ENCODE measurements at places on chromosomes 2 and 18. TPM values are rescaled to one million over a fixed set of nuclear protein-coding genes. Genes with fewer than 3 reads are reported as not detected.

- no peak for DNase-seq
- H3K27me3 ChIP-seq, result peaks cover 14% of the 10 kb centered on the region
- no peak overlapping the region for H3K27ac ChIP-seq
- H3K36me3 ChIP-seq, result no peaks in the 10 kb centered on the region
- no peaks in the 10 kb centered on the region for H3K4me1 ChIP-seq
- no peak overlapping the region for H3K4me3 ChIP-seq
Observed at GRCh38 chr18:48164116-48164515, 233.7 kb upstream of the SMAD2 start.

DNA sequence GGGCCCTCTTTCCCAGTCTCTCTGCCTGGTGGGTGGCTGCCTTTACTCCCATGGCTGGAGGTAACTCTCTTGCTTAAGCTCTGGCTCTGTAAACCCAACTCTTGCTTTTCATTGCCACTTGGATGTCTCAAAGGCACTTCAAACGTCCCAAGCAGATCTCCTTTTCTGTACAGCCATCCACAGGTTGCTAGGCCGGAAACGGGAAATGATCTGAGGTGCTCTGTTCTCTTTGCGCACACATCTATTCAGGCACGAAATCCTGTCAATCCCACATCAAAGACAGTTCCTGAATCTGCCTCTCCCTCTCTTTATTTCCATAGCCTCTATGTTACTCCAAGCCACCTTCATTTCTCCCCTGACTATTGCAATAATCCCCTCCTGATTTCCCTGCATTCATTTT is 87.4 kb downstream of the AOX1 start:
- no peaks in the 10 kb centered on the region for H3K36me3 ChIP-seq
- DNase-seq, result no peak
- peaks cover 5% of the 10 kb centered on the region for H3K27me3 ChIP-seq
- H3K27ac ChIP-seq, result no peak overlapping the region
- no peaks in the 10 kb centered on the region for H3K4me1 ChIP-seq

GRCh38 chr2:181752301-181752700 is 72.0 kb upstream of the NEUROD1 start:
- no peaks in the 10 kb centered on the region for H3K4me1 ChIP-seq
- no peak overlapping the region for H3K27ac ChIP-seq
- H3K27me3 ChIP-seq, result no peaks in the 10 kb centered on the region
- H3K36me3 ChIP-seq, result no peaks in the 10 kb centered on the region

DNA sequence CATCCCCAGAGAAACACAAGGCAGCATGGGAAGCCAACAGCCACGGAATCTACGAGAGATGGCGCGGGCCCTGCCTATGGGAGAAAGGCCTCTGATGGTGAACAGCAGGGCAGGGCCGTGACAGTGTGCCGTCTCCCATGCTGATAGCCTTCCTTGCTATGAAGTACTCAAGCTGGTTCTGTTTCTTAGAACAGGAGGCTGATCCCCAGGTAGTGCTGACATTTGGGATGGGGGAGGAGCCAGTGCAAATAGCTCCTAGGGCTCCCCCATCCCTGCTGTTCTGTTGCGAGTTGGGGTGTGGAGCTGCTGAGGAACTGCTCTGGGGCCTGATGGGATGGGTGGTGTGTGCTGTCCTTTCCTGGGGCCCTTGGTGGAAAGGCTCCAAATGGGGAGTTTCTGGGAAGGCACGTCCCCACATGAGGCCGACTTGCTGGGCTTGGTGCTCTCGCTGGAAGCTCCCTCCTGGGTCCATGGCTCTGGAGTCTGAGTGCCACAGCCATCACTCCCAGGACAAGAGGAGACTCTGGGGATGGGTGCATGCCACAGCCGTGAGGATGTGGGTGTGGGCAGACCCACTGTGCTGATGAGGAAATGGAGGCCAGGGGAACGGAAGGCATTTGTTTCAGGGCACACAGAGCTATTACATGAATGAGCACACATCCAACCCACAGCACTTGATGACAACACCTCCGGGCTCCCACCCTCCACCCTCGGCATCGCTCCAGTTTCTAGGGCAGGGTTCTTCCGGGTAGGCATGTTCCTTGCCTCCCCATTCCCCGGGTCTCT is 246.8 kb downstream of the HDAC4 start:
- H3K27ac ChIP-seq, result no peak overlapping the region
- H3K36me3 ChIP-seq, result no peaks in the 10 kb centered on the region
- no peaks in the 10 kb centered on the region for H3K27me3 ChIP-seq
- no peak overlapping the region for H3K4me3 ChIP-seq
- no peaks in the 10 kb centered on the region for H3K4me1 ChIP-seq

- no peak for DNase-seq
- H3K4me3 ChIP-seq, result no peak overlapping the region
- H3K4me1 ChIP-seq, result no peaks in the 10 kb centered on the region
- H3K27me3 ChIP-seq, result no peaks in the 10 kb centered on the region
Observed at GRCh38 chr18:75276818-75277609, 66.4 kb downstream of the TSHZ1 start.

Gene DGUOK
- total RNA-seq, result 69.2 TPM

Gene ALPI
- not detected for total RNA-seq

Gene GPAT2
- not detected for total RNA-seq

Gene PIEZO2
- total RNA-seq, result 42.3 TPM
